Progenitor cell of endocrine pancreas (in vitro differentiated cells): ENCODE measurements at places on chromosomes 3 and 15.

- DNase-seq = no peak
Observed at GRCh38 chr3:135190658-135191057, 395.6 kb downstream of the EPHB1 start.

- DNase-seq = no peak
Observed at GRCh38 chr3:116059421-116060096, 385.7 kb downstream of the LSAMP start.

DNA sequence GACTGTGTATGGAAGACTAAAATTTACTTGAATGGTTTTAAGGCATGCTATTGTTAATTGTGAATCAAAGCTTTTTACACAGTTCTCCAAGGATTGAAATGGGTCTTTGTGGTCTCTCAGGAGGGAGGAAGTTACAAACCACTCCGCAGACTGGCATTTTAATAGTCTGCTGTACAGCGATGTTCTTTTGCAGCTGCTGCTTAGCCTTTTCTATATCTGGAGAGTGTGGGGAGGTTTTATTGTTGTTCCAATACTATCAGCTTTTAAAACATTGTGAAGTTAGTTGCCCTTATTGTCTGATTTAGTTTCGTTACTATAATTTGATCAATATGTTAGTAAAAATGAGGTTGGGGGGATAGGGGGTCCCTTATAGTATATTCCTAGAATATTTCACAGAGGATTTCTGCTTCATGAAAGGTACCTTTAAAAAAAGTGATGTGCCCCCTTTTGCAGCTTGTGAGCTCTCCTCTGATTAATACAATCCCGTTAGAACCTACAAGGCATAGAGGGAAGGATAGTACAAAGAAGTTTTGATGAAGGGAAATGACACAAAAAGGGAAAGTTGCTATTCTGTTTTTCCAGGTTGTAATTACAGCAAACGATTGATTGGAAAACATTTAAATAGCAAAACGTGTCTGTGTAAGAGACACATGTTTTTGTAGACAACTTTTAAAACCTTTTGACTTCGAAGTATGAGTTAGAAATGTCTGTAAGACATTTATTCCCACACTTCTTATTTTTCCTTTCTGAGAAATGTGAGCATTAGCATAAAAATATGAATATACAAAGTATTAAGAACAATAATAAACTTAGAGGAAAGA lies 158.3 kb upstream of the CGNL1 start:
- DNase-seq = no peak

GRCh38 chr3:94937980-94938379 lies 875.1 kb downstream of the NSUN3 start:
- DNase-seq = no peak

DNA sequence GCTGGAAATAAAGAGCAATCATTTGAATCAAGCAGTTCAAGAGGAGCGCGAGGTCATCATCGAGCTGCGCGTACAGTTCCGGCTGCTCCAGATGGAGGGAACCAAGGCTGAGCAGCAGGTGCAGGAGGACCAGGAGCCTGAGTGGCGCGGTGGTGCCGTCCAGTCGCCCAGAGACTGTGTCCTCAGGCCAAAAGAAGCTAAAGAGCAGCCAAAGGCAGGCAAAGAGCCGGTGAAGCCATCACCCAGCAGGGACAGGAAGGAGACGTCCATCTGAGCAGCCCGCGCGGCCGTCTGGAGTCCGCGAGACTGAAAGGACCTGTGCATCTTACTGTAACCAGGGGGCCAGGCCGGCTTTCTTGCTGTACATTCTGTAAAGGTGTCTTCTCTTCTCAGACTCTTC lies 277.2 kb upstream of the TTC14 start:
- DNase-seq = no peak

DNA sequence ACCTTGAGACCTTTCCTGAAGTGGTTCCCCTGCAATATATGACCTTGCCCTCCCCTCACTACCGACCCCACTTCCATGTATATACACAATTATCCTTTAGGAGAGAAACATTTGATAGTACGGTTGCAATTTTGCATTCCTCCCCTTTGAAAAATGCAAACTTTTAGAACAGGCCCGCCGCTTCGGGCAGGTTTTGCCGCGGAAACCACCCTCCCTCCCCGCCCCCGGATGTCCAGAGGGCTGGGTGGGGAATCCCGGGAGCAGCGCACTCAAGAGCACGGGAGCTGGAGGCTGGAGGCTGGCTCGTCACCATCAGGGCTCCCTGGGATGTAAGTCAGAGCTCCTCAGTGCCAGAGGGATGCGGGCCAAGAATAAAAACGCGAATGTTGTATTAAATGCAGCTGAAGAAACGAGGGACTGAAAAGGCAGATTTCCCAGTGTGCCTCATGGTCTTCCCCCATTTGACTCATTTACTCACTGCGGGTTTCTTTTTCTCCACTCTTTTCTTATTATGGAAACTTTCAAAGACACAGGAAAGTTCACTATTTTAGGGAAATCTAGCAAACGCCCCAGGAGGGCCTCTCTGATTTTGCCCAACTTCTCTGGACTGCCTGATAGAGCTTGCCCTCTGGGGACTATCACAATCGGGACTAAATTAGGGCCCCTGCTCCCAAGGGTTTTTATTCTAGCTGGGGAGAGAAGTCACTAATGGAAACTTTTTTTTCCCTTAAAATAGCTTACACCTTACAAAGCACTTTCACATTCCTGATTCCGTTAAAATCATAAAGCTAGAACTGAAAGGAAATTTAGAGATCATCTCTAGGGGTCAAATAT lies 2.9 kb upstream of the USP3 start:
- DNase-seq = no peak

- DNase-seq = no peak
Observed at GRCh38 chr15:85010386-85011159, 28.9 kb downstream of the PDE8A start.

- no peak for DNase-seq
Observed at GRCh38 chr3:184155644-184156521, 706 bp downstream of the DVL3 start.

GRCh38 chr3:28751864-28752263 lies 403.2 kb upstream of the AZI2 start:
- no peak for DNase-seq
